ENCODE measurements at places on chromosomes 2 and 18.

- H3K27ac ChIP-seq = no peak overlapping the region
- H3K36me3 ChIP-seq = peaks cover 30% of the 10 kb centered on the region
- DNase-seq = no peak
- no peaks in the 10 kb centered on the region for H3K27me3 ChIP-seq
- H3K4me1 ChIP-seq = peaks cover 5% of the 10 kb centered on the region
Observed at GRCh38 chr2:43444989-43445645, 150.7 kb downstream of the THADA start.

DNA sequence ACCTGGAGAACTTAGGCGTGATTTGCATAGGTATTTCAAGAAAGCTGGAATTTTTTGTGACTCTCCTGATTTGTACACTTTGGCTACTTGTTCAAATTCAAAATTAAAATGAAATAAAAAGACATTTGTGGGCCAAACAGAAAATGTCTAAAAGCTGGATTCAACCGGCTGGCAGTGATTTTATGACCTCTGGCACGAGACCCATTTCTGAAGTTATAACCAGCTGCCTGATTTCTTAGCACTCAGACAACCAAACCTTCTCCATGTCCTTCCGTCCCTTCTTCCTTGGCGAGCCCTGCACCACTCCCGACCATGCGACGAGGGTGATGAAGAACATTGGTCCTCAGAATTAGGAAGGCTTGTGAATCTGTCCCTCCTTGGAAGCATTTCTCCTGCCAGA is 19.7 kb downstream of the PKDCC start:
- no peak for DNase-seq
- no peaks in the 10 kb centered on the region for H3K36me3 ChIP-seq
- no peaks in the 10 kb centered on the region for H3K4me1 ChIP-seq
- H3K27me3 ChIP-seq = peaks cover 26% of the 10 kb centered on the region
- no peak overlapping the region for H3K4me3 ChIP-seq

- DNase-seq = no peak
- no peak overlapping the region for H3K4me3 ChIP-seq
- H3K4me1 ChIP-seq = peaks cover under 1% of the 10 kb centered on the region
- H3K36me3 ChIP-seq = no peaks in the 10 kb centered on the region
- H3K27ac ChIP-seq = no peak overlapping the region
Observed at GRCh38 chr18:35804377-35804776, 168.1 kb upstream of the RMP24 start.

GRCh38 chr2:200624026-200624425 is 38.2 kb downstream of the AOX1 start:
- DNase-seq = no peak
- H3K4me3 ChIP-seq = no peak overlapping the region
- peaks cover 10% of the 10 kb centered on the region for H3K27me3 ChIP-seq

GRCh38 chr2:197958592-197959150 is 154.3 kb downstream of the PLCL1 start:
- no peaks in the 10 kb centered on the region for H3K27me3 ChIP-seq
- no peak for DNase-seq
- no peak overlapping the region for H3K4me3 ChIP-seq
- H3K4me1 ChIP-seq = peaks cover 6% of the 10 kb centered on the region
- H3K36me3 ChIP-seq = no peaks in the 10 kb centered on the region

DNA sequence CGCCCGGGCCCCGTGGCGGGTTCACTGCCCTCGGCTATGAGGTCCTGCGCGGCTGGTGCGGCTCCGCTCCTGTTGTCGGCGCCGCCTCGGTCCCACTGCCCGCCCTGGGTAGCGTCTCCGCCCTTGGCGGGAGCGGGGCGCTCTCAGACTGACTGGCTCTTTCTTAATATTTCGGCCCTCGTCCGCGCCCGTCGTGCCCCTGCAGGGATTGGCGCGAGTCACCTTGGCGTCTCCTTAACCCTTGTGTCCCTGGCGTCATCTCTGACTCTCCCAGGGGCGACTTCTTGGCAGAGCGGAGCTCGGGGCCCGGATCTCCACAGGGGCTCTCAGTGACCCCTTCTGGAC is 1.3 kb downstream of the PTMA start:
- peaks cover 37% of the 10 kb centered on the region for H3K4me1 ChIP-seq
- H3K36me3 ChIP-seq = peaks cover 58% of the 10 kb centered on the region
- no peaks in the 10 kb centered on the region for H3K27me3 ChIP-seq
- peak; percentile 52 for DNase-seq
- peak overlapping the region; percentile 81 for H3K4me3 ChIP-seq

DNA sequence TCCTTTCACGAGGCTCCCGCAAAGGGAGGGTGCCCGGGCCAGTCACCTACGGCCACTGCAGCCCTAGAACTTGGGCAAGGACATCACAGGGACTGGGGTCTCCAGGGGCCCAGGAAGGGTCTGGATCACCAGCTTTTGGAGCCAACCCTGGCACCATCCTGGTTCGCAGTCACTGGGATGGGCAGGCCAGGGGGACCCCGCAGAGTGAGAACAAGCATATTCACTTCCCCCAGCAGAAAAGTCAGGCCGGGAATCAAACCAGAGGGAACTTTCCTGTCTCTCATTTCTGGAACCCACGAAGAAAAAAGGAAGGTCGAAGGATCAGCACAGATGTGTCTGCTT is 15.4 kb downstream of the SMAD7 start:
- peaks cover 96% of the 10 kb centered on the region for H3K4me1 ChIP-seq
- H3K27me3 ChIP-seq = no peaks in the 10 kb centered on the region
- peak overlapping the region; percentile 58 for H3K4me3 ChIP-seq
- H3K27ac ChIP-seq = peak overlapping the region; percentile 84
- peaks cover 67% of the 10 kb centered on the region for H3K36me3 ChIP-seq
- no peak for DNase-seq

- peaks cover 5% of the 10 kb centered on the region for H3K36me3 ChIP-seq
- peaks cover 13% of the 10 kb centered on the region for H3K4me1 ChIP-seq
- no peak overlapping the region for H3K27ac ChIP-seq
- no peaks in the 10 kb centered on the region for H3K27me3 ChIP-seq
- no peak for DNase-seq
Observed at GRCh38 chr2:147520817-147521216, 324.0 kb upstream of the ACVR2A start.

DNA sequence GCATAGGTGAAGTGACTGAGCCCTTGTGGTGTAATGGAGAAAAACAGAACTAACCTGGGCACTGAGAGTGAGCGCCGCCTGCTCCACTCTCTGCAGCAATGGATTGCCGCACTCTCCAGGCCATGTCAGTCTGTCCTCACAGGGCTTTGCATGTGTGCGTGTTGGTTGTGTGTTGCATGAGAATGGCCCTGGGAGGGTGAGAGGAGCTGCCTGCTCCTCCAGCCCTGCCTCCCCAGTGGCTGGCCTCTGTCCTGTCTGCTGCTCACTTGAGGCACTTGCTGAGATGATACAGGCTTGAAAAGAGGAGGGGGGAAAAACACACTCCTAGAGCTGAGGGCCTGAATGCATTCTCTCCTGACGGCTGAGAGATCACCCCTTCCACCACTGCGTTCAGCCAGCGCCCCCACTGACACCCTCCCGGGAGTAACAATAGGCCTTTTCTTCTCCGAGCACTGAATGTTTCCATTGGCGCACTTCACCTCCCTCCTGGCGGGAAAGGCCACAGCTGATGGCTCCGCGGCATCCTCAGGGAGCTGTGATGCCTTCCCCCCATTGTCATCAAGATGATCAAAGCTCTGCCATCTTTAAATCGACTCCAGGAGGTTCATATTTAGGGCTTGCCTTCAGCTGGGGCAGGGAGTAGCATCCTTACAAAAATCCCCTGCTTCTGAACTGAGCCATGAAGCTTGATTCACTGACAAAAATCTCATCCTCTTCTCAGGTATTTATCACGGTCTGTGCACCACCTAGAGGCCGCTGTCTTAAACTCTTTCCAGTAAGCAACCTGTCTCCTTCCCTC is 49.9 kb upstream of the DAPL1 start:
- H3K36me3 ChIP-seq = no peaks in the 10 kb centered on the region
- H3K27ac ChIP-seq = no peak overlapping the region
- H3K4me1 ChIP-seq = no peaks in the 10 kb centered on the region

DNA sequence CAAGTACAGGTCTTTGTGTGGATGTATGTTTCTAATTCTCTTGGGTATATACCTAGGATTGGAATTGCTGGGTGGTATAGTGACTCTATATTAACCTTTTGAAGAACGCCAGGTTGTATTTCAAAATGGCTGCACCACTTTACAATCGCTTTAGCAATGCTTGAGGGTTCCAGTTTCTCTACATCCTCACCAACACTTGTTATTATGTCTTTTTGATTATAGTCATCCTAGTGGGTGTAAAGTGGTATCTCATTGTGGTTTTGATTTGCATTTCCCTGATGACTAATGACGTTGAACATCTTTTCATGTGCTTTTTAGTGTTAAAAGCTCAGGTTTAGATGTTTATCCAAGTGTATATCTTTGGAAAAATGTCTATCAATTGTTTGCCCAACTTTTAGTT is 39.5 kb downstream of the CTIF start:
- H3K4me1 ChIP-seq = no peaks in the 10 kb centered on the region
- no peak overlapping the region for H3K4me3 ChIP-seq

GRCh38 chr2:189569295-189569910 is 11.2 kb downstream of the SLC40A1 start:
- H3K27me3 ChIP-seq = no peaks in the 10 kb centered on the region
- peaks cover 20% of the 10 kb centered on the region for H3K36me3 ChIP-seq
- DNase-seq = no peak
- peaks cover 22% of the 10 kb centered on the region for H3K4me1 ChIP-seq

GRCh38 chr18:11866764-11867163 is 15.6 kb downstream of the CHMP1B start:
- H3K27ac ChIP-seq = no peak overlapping the region
- no peak for DNase-seq
- H3K36me3 ChIP-seq = no peaks in the 10 kb centered on the region
- H3K4me1 ChIP-seq = peaks cover 4% of the 10 kb centered on the region
- no peak overlapping the region for H3K4me3 ChIP-seq

- DNase-seq = no peak
- H3K4me1 ChIP-seq = peaks cover 3% of the 10 kb centered on the region
- H3K27me3 ChIP-seq = no peaks in the 10 kb centered on the region
- no peak overlapping the region for H3K27ac ChIP-seq
- H3K4me3 ChIP-seq = no peak overlapping the region
- H3K36me3 ChIP-seq = no peaks in the 10 kb centered on the region
Observed at GRCh38 chr2:62452701-62453454, 53.1 kb downstream of the TMEM17 start.

DNA sequence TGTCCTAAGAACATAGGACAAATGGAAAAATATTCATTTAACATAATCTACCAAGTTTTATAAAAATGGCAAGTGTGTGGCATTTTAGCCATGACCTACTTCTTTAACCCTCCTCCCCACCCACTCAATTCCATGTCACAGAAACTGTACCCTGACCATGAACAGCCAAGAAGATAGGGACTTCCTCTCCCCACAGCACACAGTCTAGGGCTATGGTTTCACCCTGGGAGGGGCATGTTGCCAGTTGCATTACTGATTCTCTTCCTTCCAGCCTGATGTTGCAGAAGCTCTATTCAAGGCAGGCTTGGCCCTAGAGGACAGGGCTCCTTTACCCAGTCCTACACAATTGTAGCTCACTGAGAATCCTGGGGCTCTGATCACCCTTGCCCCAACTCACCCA is 153.6 kb upstream of the KLF7 start:
- no peaks in the 10 kb centered on the region for H3K36me3 ChIP-seq
- H3K4me1 ChIP-seq = peaks cover 33% of the 10 kb centered on the region
- H3K4me3 ChIP-seq = no peak overlapping the region
- no peak overlapping the region for H3K27ac ChIP-seq
- no peaks in the 10 kb centered on the region for H3K27me3 ChIP-seq
- DNase-seq = no peak

- no peak for DNase-seq
- H3K36me3 ChIP-seq = no peaks in the 10 kb centered on the region
- H3K27me3 ChIP-seq = no peaks in the 10 kb centered on the region
- H3K27ac ChIP-seq = no peak overlapping the region
- H3K4me1 ChIP-seq = no peaks in the 10 kb centered on the region
Observed at GRCh38 chr2:141384676-141385075, 746.1 kb downstream of the LRP1B start.

DNA sequence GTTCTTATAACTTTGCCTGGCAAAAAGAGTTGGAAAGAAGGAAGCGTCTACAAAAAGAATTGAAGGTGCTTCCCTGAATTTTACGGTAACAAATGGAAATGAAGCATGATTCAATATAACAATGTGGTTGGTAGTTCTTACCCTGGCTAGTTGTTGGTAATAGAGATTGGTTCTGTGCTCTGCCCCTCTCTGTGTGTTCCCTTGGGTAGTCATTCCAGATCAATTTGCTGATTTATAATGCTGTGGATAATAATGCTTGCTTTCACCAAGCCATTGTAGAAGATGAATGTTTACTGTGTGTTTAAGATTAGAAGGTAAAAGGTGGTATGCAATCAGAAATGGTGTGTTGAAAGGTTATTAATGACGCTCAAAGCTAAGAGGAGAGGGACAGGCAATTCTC is 577.8 kb upstream of the NXPH2 start:
- no peak overlapping the region for H3K27ac ChIP-seq
- H3K36me3 ChIP-seq = no peaks in the 10 kb centered on the region
- no peak for DNase-seq
- no peaks in the 10 kb centered on the region for H3K4me1 ChIP-seq
- H3K27me3 ChIP-seq = no peaks in the 10 kb centered on the region

DNA sequence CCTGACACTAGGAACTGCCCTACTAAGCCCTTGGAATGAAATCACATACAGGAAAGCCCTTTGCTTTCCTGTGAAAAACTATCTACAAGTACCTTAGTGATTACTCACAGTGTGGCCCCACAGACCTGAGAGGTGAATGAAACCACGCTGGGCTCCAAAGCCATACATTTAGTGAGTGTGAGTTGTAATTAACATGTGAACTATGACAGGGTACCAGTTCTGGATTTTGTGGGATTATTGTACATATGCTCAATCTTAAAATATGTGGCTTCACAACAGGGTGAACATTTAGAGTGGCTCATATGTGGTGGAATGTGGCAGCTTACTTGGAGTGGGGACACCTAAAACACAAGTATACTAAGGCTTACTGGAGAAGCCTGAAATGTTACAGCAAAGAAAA is 12.3 kb downstream of the KCTD1 start:
- DNase-seq = no peak
- H3K27me3 ChIP-seq = no peaks in the 10 kb centered on the region
- H3K4me3 ChIP-seq = no peak overlapping the region

DNA sequence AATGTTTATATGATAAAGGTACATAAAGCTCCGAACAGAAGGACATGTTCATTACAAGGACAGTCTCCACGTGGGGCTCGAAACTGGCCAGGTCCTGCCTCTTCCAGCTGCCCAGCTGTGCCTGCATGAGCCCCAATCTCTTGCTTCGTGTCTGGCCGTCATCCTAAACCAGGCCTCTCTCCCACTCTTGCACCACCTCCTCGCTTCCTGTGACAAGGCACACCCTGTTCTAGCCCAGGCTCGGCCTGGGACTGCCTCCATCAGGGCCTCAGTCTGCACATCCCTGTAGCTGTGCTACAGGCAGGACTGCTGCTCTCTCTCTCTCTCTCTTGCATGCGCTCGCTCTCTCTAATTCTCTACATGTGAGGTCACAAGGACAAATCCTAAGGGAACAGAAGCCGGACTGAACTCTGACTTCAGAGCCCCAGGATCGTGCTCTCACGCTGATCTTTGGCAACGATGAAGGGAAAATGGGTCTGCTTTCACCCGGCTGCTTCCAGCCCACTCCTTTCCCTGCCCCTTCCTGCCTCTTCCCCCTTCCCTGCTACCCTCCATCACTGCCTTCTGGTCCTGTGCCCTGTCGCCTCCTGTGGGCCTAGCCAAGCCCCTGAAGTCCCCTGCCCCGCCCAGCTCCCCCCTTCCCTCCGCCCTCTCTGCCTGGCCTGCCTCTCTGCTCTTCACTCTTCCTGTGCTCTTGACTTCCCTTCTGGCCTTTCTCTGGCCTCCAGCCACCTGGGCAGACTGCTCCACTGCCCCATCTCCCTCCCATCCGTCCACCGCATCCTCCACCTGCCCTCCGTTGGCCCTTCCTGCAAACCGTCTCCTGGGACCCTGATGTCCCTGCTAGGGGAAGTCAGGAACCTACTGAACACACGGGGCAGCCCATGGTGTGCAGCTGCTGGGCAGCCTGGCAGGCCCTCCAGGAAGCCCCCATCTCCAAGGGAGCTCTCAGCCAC is 7.8 kb upstream of the GPR55 start:
- peaks cover 8% of the 10 kb centered on the region for H3K36me3 ChIP-seq
- no peak overlapping the region for H3K4me3 ChIP-seq
- H3K27ac ChIP-seq = no peak overlapping the region
- peaks cover 7% of the 10 kb centered on the region for H3K4me1 ChIP-seq
- peak; percentile 16 for DNase-seq

All from activated CD4-positive, alpha-beta memory T cell treated with anti-CD3 and anti-CD28 coated beads, Interleukin-2, amount 10 ng/mL, durations not matched to agents 7 days and 5 days (primary cell).